ENCODE measurements at places on chromosomes 4 and X.

DNA sequence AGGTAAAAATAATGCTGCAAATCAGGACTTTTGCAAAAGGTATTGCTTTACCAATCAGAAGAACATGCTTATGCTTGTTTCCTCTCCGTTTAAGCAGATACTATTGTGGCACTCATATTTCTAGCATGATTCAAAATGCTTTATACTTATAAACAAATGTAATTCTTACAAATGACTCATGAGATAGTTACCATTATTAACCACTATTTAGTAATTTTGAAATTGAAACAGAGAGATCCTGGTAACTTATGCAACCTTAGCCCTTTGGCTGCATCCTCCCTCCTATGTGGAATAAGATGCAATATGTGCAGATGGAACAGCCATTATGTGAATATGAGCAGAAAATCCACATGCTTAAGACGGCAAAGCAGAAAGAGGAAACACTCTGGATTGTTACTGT lies 164.7 kb downstream of the PCDH18 start:
- H3K4me3 ChIP-seq = no peak overlapping the region
- no peaks in the 10 kb centered on the region for H3K36me3 ChIP-seq
- DNase-seq = no peak
- no peak overlapping the region for H3K27ac ChIP-seq

GRCh38 chr4:172109466-172109865 lies 296.3 kb downstream of the GALNTL6 start:
- no peak overlapping the region for H3K4me3 ChIP-seq
- H3K4me1 ChIP-seq = no peaks in the 10 kb centered on the region
- no peak overlapping the region for H3K27ac ChIP-seq
- DNase-seq = no peak
- no peaks in the 10 kb centered on the region for H3K36me3 ChIP-seq

DNA sequence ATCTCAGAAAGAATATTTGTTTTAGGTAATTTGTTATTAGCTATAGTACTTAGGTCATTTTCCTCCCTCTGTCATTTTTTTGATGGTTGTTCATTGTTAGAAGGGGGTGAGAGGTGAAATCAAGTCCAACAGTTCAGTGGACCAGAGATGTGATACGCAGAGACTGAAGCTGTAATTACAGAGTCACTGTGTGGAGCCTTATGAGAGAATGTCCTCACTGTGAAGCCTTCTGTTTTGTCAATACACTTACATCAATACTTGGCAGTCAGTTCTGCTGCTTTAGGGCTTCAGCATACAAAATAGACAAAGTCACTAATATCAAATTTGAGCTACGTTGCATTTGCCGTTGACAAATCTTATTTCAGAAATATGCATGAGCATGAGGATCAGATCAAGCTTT lies 692.5 kb downstream of the C4orf33 start:
- H3K4me1 ChIP-seq = no peaks in the 10 kb centered on the region
- H3K27me3 ChIP-seq = no peaks in the 10 kb centered on the region
- no peak overlapping the region for H3K4me3 ChIP-seq
- no peaks in the 10 kb centered on the region for H3K36me3 ChIP-seq
- DNase-seq = no peak

DNA sequence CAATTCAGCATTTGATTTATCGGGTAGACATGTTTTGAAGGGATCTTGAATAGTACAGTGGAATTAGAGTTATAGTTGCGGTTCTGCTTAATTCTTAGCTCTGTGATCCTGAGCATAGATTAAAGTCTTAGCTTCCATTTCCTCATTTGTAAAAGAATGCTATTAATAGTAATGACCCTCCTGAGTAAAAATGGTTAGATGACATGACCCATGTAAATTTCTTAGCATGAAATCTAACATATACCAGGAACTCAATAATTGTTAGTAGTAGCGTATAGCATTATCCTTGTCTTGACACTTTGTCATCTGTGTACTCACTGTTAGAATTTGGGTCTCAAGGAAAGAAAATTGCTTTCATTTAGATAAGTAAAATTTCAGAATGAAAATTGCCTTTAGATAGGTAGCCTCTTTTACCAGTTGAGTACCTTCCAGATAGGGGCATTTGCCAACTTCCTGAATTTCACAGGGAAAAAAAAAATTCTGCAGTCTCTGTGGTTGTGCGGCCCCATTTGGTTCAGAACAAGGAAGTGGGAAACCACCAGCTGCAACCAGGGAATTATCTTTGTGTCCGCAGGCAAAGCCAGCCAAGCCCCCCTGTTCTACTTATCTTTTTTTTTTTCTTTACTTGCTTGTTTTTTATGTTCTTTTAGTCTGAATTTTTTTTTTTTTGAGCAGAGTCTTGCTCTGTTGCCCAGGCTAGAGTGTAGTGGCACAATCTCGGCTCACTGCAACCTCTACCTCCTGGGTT lies 86.9 kb downstream of the TMEM164 start:
- no peak for DNase-seq
- H3K27me3 ChIP-seq = peaks cover 22% of the 10 kb centered on the region
- H3K27ac ChIP-seq = no peak overlapping the region
- H3K4me3 ChIP-seq = no peak overlapping the region
- no peaks in the 10 kb centered on the region for H3K4me1 ChIP-seq
- H3K36me3 ChIP-seq = peaks cover 3% of the 10 kb centered on the region

Data from WTC11 (cell line).